Midbrain (tissue), 1 donor: ENCODE measurements at places on chromosomes 3 and 15.

DNA sequence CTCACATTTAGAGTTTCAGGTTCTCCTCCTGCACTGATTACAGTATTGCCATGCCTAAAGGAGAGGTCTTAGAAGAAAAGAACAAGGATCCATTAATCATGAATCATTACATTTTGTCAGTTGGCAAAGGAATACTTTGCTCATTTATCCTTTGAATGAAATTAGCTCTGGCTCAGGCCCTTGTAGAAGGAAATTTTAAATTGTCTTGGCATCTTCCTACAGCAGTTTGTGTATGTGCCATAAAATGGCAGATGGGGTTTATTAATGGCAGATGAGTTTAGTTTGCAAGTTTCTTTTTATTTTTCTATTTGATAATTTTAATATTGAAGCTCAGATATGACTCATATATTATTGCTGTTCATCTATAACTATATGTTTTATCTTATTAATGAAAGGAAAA, 181.2 kb upstream of the EPHA3 start:
- no peak for DNase-seq

DNA sequence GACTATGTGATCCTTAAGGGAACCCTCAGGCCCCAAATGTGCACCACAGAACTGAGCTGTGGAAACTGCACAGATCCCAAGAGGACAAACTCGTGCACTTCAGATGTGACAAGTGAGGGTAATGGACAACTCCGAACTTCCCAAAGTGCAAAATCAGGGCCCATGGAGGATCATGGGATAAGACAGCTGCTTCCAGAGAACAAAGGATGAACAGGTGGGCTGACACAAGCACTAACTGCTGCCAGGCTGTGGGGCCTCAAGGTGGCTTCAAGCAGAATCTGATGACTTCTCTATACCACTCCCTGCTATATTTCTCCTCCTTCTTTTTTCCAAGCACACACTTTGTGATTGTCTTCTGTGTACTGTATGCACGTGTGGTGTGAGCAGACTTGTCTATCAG, 5.4 kb downstream of the TARS3 start:
- no peak for DNase-seq

DNA sequence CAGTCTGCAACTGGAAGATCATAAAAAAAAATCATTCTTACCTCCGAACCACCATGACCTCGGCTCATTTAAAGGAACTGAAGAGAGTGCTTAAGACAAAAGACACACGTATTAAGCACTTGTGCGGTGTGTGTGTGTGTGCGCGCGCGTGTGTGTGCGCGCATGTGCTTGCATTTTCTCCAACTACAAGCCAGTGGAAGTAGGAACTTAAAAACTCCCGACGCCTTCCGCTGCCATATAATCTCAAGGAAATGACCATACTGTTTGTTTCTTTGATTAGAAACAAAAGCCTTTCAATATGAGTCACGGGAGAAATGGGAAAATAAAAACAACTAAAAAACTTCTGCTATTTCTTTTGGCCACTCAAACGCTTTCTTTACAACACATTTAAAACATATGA, 32.4 kb downstream of the FRMD4B start:
- no peak for DNase-seq

DNA sequence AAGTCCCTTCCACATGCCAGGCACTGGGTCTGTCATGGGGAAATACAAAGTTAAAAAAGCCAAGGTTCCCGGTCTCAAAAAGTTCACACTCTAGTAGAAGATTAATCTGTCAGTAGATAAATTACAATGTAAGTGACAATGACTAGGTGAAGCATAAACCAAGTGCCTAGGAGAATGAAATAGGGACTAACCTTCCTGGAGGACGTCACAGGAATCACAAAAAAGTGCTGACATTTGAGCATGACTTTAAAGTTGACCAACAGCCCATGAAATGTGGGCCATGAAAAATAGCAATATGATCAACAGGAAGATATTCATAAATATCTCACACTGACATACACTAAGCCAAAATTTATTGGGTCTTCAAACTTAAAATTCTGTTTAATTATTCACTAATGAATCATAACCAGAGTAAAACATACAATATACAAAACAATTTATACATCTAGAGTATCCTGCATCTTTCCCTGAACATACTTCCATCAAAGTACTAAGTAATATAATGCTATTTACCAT, 20.0 kb downstream of the COPS2 start:
- DNase-seq = no peak

GRCh38 chr15:86197770-86198169, 118.1 kb downstream of the AGBL1 start:
- DNase-seq = no peak

- no peak for DNase-seq
Measured at GRCh38 chr3:192834428-192834827, 83.2 kb downstream of the MB21D2 start.

- DNase-seq = no peak
Measured at GRCh38 chr15:38316311-38316710, 63.7 kb downstream of the SPRED1 start.

DNA sequence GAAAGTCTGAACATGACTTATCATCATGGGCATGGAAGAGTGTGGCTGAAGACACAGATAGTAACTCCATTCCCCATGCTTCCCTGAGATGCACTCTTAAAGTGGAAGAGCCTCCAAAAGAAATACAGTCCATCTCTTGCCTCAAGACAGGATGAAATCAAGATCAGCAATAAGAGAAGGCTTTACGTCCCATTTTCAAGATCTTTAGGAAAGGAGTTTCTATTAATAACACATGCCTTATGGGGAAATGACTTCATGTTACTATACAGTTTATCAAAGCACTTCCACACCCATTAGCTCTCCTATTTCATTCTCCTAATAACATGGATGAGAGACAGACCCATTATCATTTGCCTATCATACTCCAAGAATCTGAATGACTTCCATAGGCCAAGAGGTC, 6.1 kb upstream of the KBTBD12 start:
- DNase-seq = no peak

DNA sequence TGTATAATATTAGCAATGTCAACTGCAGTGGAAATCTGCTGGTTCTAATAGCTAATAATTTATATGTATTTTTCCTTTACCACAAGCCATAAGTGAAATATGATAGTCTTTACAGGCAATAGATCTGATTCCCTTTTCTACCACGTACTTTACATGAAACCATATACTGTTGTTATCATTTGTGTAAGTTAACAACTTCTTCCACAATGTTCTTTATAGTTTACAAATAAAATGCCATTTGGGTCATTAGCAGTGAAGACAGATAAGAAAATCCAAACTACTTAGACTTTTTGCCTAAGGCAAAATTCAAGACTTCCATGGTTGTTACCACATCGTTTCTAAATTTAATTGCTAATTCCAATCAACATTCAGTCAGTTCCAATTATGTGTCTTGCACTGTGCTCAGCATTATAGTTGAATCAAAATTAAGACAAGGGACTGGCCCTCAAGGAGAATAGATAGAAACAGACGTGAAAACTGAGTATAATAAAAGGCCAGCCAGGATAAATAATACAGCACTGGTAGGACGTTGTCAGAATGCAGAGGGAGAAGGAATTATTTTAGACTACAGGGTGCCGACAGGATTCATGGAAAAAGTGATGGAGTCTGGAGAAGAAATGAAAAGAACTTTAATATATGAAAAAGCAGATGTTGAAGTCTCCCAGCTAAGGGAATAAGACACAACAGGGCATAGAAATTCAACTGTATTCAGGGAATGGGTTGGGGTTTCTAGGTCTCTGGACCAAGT, 249.8 kb downstream of the ALCAM start:
- DNase-seq = no peak

- DNase-seq = no peak
Measured at GRCh38 chr3:136465296-136465695, 215.2 kb downstream of the PCCB start.

GRCh38 chr3:123152687-123153086, 49.1 kb upstream of the SEC22A start:
- DNase-seq = peak; percentile 40

GRCh38 chr3:165103616-165104015, 25.3 kb upstream of the SI start:
- no peak for DNase-seq

DNA sequence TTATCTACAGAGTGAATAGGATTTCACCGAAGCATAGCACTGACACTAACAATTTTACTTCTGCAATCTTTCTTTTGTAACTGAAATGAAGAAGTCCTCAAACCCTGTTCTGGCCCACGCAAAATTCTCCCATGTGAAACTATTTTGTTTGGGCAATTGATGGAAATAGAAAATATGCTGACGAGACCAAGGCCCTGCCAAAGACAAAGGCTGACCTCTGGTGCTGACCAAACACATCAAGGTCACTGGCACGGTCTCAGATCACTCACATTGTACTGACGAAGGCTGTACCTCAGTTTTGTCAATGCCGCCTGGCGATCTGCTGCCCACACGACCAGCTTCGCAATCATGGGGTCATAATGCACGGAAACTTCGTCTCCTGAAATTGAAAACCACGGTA, 58.4 kb upstream of the DCUN1D1 start:
- no peak for DNase-seq

- DNase-seq = peak; percentile 19
Measured at GRCh38 chr3:109731639-109732473, 394.5 kb upstream of the DPPA4 start.

- peak; percentile 55 for DNase-seq
Measured at GRCh38 chr15:87874896-87875711, 381.4 kb downstream of the NTRK3 start.

DNA sequence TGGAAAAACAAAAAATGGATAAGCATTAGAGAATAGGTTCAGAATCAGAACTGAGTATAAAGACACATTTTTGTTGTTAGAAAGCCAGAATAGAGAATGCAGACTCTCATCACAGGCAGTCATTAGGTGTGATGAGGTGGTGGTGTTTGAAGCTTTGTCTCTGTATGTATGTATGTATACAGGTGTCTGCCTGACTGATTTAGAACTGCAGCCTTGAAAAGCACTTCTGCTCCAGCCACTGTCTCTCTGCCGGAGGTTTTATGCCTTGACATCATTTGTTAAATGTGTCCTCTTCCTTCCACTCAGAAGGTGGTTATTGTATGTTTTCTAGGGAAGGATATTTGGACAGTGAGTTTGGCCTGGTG, 80.7 kb upstream of the ZBED2 start:
- no peak for DNase-seq

DNA sequence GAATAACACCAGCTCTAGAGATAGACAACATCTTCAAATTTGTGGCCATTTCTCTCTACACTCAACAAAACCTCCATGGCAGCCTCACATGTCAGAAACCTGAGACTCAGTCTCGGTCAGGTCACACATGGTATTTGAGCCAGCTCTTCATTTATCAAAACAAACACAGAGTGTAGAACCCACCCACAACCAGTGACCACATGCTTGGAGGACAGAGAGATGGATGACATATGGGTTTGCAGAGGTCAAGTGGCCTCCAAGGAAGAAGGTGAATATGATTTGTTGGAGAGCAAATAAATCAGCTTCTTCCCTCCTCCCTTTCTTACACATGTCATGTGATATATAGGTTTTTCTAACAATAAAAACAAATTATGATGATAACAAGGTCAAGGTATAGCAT, 278.1 kb upstream of the LRTM1 start:
- DNase-seq = no peak

GRCh38 chr15:70265986-70266385, 168.3 kb upstream of the TLE3 start:
- no peak for DNase-seq

DNA sequence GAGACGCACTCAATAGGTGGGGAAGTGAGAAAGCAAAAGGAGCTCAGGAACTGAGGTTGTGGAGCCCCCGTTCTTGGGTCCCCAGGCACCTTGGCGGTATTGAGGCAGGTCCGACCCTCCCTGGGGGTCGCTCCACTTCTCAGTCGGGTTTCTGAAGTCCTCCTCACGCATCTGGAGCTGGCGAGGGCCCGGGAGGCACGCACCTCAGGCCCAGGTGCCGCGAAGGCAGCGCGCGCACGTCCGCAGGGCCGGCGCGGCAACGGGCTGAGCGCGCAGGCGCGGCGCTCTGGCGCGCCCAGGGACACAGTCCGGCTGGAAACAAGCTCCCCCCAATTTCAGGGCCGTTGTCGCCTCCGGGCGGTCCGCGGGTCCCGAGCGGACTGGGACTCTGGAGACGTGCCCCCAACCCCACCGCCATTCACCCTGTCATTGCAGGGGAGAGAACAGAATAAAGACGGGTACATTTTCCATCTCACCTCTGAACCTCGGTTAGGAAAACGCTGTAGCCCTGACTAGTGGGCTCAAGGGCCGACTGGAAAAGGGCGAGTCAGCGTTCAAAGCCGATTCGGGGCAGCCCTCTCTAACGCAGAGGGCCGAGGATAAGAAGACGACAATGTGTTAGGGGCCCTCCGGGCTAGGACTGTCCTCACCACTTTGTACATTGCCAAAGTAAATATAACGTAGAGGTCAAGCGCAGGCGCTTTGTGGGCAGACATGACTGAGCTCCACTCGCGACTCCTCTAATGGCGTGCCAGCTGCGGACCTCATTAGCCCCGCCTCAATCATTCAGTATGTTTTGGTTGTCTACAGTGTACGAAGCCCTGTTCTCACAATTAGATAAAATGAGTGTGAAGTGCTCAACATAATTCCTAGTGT, at the start of gene ZNF770:
Gene ZNF770 (minus strand): TSS at position 261 of the 876 bp plus-strand sequence. CDS start 4,853 bp downstream, outside the sequence.
- DNase-seq = peak; percentile 85

DNA sequence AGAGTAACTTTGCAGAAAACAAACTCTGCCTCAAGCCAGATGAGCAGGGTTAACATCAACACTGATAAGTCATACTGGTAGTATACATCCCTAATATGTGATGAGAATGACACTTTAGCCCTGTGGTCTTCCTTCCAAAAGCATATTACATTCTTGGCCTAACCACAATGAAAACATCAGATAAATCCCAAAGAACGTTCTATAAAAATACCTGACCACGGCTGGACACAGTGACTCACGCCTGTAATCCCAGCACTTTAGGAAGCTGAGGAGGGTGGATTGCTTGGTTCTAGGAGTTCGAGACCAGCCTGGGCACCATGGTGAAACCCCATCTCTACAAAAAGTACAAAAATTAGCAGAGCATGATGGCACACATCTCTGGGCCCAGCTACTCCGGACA, 4.7 kb downstream of the TMCC1 start:
- no peak for DNase-seq

DNA sequence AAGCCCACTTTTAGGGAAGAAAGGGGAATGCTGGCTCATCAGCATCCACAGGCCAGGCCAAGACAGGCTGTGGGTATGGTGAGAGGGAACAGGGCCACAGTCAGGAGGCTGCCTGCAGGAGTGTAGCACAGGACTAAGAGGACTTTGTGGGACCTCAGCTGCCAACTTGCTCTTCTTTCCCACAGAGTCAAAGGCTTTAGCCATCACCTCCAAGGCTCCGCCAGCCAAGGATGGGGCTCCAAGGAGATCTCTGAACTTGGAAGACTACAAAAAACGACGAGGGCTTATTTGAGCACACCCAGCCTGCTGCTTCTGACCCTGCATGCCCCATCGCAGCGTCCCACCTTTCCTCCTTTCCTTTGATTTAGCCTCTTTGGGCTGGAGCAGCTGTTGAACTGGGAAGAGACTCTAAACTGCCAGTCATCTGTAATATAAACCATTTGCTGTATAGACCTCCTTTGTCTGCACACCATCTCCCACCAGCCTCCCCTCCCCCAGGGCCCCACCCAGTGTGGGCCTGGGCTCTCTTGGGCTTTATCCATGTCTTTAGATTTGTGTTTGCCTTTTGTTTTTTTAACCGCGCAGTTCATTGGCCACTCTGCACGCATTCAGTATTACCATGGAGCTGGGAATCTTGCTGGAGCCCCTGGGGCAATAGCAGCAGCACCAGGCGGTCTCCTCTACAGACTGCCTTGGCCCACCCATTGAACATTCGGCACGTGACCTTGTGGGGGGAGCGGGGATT, 13.1 kb upstream of the ITPKA start:
- DNase-seq = no peak

- peak; percentile 73 for DNase-seq
Measured at GRCh38 chr15:62742409-62743171, 300.0 kb upstream of the TPM1 start.
